Hematopoietic multipotent progenitor cell treated with erythropoietin and hydrocortisone succinate and interleukin-3 and kit ligand, for 4 days (in vitro differentiated cells): ENCODE measurements at places on chromosomes 12 and 14.
A peak's percentile ranks its signal among the peaks of the same experiment; 100 is the strongest.

- DNase-seq = peak; percentile 37
These were observed 63.0 kb upstream of the PTHLH start for GRCh38 chr12:28035500-28035899.

GRCh38 chr14:65415613-65416012, 3.1 kb downstream of the FUT8 start:
- DNase-seq = no peak

DNA sequence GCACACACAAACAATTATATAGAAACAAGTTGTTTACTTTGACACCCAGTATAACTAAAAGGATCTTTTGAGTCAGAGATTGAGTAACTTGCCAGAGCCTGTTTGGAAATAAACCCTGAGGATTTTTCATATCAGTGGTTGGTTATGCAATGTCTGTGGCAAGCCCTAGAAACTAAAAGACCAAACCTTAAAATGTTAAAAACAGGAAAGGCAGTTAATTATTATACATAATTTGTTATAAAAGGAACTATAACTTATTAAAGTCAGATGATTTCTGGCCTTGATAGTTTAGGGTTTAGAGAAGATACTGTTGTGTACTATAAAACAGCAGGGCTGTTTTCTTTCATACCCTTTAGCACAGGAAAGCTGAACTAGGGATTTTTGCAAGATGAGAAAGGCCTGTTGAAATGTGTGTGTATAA, 44.1 kb downstream of the PSEN1 start:
- DNase-seq = peak; percentile 81

- DNase-seq = no peak
These were observed 5.1 kb downstream of the KLC1 start for GRCh38 chr14:103634156-103634555.

- DNase-seq = peak; percentile 75
These were observed 11.2 kb downstream of the BCL2L14 start for GRCh38 chr12:12081836-12082497.

DNA sequence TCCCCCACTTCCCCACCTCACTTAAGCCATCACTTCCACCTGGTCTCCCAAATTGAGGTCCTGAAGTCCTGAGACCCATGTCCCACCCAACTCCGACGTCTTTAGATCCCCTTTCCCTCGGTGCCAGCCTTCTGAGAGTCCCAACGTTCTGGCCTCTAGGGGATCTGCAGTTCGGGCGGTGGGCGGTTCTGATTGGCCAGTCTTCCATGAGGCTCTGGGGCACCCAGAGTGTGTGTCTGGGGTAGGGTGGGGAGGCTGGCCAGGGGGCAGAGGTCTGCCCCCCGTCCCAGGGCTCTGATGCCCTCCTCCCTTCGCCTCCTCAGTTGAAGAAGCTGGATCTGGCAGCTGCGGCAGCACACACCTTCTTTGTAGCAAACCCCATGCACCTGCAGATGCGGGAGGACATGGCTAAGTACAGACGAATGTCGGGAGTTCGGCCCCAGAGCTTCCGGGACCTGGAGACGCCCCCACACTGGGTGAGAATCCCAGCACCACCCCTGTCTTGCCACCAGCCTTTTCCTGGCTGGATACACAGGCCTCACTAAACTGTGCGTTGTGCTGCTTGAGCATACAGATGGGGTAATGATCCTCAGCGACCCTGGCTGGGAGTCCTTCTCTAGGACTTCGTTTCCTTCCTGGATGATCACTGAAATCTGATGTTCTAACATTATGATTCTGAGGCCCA, 1.5 kb downstream of the P3H3 start:
- no peak for DNase-seq

DNA sequence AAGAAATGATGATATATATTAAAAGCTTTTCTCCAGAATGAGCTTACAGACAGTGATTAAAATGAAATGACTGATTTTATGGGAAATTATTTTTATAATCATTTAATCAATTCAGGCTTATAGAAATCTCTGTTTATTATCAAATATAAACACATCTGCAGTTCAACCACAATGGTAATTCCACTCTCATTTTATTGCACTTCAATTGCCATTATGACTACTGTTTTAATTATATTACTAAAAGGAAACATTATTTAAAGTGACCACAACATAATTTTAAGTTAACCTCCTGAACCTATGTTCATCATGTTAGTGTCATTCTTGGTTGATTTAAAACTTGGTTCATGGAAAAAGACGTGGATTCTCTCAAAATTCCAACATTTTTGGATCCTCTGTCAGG, 536.3 kb downstream of the SLC6A15 start:
- DNase-seq = no peak

DNA sequence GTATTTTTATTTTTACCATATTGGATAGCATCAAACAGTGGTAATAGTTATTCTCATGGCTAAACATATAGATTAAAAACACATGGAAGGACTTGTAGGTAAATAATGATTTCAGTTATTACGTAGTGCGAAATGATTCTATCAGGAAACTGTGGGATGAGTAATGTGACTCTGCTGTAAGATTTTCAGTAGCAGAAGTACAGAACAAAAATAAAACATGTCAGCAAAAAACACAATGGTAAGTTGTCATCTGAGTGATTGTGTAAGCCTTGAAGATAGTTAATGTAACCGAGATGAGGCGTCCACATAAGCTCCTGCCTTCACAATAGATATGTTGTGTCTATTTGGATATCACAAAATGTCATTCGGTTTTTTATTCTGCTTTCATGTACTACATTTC, 99.8 kb downstream of the BORCS5 start:
- peak; percentile 40 for DNase-seq

GRCh38 chr12:88300931-88301330, 158.8 kb downstream of the TMTC3 start:
- DNase-seq = no peak

- DNase-seq = no peak
These were observed 18.0 kb downstream of the BCL2L14 start for GRCh38 chr12:12088761-12089160.

- DNase-seq = no peak
These were observed 8.8 kb upstream of the GPRC5D start for GRCh38 chr12:12960639-12961209.

DNA sequence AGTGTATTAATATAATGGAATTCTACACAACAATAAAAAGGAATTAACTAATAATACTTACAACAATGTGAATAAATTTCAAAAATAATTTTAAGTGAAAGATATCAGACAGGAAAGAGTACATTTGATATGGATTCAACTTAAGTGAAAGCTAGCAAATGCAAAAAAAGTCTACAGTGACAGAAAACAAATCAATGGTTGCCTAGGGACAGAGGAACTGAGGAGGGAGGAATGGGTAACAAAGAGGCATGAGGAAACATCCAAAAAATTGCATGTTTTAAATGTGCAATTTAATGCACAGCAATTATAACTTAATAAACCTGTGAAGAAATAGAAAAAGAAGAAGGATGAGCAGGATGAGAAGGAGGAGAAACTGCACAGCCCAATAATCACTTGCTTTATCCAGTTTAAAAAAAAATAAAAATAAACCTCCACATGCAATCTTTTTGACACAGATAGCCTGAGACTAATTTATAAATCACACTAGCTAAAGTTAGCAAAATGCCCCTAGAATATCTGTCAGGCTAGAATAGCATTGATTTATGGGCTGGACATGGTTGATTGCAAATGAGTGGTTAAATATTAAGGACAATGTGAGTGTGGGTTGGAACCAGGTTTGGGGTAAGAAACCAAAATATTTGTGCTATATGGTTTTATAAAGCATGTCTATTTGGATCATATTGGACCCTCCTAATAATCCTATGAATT, 1089.1 kb downstream of the TRHDE start:
- DNase-seq = no peak

DNA sequence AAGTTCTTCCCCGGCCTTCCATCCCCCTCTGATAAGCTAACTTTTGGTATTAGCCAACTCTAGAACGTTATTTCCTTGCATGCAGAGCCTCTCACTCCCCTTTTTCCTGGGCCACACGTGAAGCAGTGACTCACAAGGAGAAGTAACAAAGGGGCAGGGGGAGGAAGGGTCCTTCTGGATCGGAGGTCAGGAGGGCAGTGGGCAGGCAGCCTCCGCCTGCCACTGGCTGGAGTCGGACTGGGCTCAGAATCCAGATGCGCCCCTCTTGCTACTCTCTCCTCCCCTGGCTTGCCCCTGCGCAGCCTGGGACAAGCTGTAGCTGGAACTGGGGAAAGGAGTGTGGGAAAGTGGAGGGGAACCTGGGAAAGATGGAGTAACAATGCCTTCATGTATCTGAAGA, 55.0 kb downstream of the TPCN1 start:
- peak; percentile 34 for DNase-seq

DNA sequence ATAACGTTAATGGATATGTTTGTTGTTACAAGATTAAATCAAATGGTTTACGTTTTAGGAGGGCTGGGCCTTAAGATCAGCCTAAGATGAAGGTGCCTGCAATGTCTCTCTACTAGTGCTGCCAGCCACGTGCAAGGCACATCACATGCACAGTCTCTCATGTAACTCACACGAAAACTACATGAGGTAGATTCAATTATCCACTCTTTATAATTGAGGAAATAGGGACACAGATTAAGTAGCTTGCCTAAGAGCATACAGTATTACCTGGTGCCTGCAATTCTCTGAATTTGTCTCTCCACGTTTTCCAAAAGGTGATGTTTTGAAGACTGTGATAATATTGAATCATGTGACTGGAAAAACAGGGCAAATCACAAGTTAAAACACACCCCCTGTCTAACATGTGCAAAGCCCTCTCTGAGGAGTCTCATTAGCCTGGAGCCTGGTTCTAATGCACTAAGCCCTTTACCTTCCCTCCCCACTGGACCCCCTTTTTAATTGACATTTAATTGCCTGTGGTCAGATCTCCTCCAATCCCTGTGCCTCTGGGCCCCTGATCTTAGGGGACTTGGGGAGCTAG, 14.6 kb upstream of the ATP2A2 start:
- DNase-seq = no peak

GRCh38 chr12:100043631-100044030, 58.9 kb upstream of the ANKS1B start:
- DNase-seq = no peak

GRCh38 chr12:49553512-49554088, 14.3 kb downstream of the MCRS1 start:
- DNase-seq = peak; percentile 77

GRCh38 chr12:53508534-53509170, 1.4 kb upstream of the NPFF start:
- DNase-seq = peak; percentile 93

- DNase-seq = no peak
These were observed 145.8 kb downstream of the KIF26A start for GRCh38 chr14:104284107-104284592.

DNA sequence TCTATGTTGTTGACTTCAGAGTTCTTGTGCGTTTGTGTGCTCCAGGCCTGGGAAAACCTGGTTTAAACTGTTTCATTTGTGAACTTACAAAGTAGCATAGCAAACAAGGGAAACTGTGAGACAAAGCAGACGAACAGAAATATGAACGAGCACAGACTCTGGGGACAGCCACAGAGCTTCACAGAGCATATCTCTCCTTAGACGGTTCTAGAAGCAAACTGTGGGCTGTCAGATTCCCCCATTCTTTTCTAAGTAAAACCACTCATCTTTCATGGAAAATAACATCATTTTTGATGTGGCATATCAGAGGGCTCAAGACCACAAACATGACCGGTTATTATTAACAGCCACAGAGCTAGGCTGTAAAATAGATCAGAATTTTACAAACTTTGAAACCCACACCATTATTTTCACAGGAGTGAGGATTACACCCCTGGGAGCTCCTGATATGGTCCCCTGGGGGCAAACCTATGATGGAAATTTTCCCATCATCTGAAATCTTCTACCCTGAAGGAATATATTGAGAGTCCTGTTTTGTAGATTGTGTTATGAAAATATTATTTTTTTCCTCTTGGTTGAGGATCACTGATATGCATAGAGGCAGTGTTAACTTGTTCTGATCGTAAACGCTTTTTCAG, 102.0 kb downstream of the ADGRD1 start:
- DNase-seq = no peak

- DNase-seq = no peak
These were observed 399 bp upstream of the ZNF705A start for GRCh38 chr12:8156416-8156815.

GRCh38 chr14:21455592-21455911, 371 bp downstream of the CHD8 start:
- no peak for DNase-seq

DNA sequence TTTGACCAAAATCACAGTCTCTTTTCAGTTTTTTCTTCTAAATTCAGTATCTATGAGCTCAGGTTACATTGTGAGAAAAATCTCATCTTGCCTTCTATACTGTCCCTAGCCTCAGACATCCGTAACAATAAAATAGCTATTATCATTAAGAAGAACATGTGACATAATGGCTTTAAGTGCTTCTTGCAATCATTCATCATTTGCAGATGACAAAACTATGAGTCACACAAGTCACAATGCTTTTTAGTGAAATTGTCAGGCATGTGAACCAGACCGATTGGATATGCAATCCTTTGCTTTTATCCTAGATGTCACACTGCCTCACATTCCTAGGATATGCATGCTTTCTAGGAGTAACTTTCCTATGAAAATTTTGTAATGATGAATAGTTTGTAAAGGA, 313.1 kb downstream of the SLC6A15 start:
- no peak for DNase-seq

DNA sequence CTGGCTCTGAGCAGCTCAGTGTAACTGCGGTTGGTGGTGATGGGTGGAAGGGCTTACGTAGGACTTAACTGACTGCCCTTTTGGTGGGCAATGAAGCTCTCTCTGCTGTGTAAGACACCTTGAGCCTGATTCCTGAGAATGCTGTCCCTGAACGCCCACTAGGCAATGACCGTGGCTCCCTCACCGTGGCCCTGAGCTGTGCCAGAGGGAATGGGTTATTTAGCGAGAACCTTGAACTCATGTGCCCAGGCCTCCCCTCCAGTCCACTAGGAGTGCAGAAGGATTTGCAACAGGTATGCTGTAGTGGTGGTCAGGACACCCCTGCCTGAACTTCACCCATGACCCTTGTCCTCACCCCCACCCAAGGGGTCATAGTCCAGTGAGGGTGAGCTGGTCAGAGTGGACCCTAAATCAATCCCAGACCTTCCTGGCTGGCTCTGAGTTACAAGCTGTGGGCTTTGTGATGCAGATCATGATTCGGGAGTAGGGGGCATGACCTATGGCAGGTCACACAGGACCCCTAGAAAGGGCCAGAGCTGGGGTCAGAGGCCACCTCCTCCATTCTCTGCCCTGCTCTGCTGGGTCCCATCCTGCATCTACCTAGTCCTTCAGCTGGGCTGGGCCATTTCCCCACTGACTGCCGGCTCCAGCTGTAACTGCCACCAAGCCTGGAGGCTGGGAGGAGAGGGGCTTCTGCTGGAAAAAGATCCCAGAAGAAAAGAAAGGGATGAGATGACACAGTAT, 14.5 kb upstream of the ANKRD33 start:
- no peak for DNase-seq

DNA sequence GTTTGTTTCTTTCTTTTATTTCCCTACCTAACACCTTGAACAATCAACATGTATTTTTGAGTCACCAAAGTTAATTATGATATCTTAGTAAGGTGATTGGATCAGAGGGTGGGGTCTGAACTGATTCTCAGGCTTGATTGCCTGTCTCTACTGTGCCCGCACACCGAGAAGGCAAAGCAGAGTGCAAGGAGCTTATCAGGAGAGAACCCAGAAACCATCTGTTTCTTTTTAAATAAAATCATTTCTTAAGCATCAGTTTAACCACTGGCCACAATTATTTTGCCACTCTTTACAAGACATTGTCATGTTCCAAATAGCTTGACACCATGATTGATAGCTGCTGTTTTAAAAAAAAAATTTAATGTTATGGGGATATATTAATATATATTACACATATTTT, 3.1 kb downstream of the GARIN2 start:
- DNase-seq = peak; percentile 59

- no peak for DNase-seq
These were observed 19.8 kb upstream of the PGF start for GRCh38 chr14:74975059-74975810.
